ENCODE measurements at places on chromosomes 5 and 9.

GRCh38 chr5:124923131-124923530, 176.7 kb upstream of the ZNF608 start:
- peak; percentile 99 for DNase-seq

DNA sequence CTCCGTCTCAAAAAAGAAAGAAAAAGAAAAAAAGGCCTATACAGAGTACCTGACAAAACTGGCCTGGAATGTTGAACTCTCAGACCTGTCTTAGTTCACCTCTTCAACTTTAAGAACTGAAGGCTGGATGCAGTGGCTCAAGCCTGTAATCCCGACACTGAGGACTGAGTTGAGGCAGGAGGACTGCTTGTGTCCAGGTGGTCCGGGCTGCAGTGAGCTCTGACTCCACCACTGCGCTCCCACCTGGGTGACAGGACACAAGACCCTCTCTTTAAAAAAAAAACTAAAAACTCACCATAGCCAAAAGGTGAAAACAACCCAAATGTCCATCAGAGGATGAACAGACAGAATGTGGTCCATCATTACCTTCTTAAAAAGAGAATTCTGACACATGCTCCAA, 6.4 kb downstream of the MRPL41 start:
- DNase-seq: no peak

DNA sequence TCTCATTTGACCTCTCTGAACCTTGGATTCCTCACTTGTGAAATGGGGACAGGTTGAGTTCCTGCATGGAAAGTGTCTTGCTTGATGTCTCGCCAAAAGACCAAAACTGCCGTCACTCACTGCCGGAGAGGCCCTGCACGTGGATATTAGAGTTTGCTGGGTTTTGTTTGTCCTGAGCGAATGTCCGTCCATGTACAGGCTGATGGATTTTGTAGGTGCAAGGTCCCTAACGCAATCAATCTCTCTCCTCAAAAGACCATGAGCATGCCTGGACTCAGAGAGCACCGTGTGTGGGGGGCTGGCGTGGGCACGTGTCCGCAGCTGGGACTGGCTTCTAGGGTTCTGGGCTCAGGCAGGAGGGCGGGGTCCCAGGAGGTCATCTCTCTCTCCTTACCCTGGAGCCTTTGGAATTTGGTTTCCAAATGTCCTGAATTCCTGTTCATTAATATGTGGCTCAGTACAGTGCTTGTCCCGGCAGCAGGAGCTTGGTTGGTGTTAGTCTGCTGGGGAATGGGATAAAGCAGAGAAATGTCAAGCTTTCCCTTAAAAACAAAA, 146.0 kb upstream of the IER5L start:
- no peak for DNase-seq

DNA sequence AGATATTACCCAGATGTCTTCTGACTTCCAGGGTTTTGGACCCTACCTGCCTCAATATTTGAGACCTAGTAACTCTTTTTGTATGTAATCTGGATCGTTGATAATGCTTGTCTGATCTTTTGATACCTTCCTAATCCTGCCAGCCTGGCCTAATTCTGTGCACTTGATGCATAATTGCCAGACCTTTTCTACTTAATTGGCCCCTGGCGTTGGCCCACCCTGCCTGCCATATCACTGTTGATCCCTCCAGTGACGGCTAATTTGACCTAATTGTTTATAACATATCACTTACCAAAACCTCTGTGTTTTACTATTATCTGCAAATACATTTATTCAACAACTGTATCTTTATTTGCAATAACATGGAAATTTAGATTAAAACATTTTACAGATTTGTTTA, 49.0 kb downstream of the SLC44A1 start:
- no peak for DNase-seq

DNA sequence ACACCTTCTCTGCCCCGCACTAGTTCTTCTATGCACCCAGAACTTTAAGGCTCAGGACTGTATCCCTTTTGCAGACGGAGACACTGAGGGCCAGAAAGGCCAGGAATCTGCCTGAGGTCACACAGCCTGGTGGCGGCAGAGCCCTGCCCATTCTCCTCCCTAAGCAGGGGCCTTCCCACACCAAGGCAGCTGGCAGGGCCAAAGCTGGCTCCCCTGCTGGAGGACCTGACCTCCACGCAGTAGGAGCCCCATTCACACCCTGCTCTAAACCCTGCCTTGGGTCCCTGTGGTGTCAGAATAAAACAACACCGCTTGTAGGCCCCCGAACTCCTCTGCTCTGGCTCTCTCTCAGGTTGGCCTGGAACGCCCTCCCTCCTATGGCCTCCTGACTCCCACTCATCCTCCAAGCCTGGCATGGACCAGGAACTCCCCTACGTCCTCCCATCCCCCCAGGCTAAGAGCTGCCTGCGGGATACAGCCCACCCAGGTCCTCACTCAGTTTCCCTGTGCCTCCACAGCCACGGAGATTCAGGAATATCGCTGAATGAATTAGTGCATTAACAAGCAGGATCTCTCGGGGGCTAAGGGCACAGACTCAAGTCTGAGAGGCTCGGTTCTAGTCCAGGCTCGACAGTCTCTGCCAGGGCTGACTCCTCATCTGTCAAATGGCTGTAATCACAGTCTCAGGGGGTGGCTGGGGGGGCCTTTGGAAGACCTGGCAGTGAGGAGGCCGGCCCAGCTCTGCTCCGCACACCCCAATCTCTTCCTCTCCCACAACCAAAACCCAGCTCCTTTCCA, 2.8 kb downstream of the ST6GALNAC6 start:
- no peak for DNase-seq
